ENCODE measurements at places on chromosomes 1 and 21. TPM values are rescaled to one million over a fixed set of nuclear protein-coding genes. Genes with fewer than 3 reads are reported as not detected.

DNA sequence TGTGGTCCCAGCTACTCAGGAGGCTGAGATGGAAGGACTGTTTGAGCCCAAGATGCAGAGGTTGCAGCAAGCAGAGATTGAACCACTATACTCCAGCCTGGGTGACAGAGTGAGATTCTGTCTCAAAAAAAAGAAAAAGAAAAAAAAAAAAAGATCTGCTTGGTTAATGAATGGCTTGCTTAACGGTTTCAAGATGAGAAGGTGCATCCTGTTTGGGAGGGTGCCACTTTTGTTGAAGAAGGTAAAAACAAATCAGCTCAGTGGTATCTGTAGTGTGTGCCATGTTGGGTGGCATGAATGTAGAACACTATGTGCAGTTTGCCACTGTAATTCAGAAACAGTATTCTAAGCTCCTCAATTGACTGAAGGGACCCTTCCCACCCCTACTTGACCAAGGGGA, 94.9 kb upstream of the ETV3 start:
- DNase-seq, result no peak

GRCh38 chr1:61310057-61310456, 227.7 kb downstream of the NFIA start:
- DNase-seq, result no peak

DNA sequence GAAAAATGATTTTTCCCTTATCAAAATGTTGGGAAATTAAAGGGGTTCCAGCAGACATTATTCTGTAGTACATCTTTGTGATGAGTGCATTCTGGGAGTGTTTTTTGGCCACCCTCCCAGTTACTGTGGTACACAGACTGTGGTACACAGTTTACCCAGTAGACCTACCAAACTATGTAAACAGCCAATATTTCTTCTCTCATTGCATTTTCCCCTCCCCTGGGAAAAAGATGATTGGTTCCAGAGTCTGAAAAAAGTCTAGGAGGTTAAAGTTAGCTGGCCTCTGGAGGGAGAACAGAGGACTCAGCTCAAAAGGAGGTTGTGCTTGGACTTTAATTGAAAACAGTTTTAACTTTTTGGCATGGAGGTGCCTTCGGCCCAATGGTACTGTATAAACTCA, 42.5 kb downstream of the PGM1 start:
- no peak for DNase-seq

DNA sequence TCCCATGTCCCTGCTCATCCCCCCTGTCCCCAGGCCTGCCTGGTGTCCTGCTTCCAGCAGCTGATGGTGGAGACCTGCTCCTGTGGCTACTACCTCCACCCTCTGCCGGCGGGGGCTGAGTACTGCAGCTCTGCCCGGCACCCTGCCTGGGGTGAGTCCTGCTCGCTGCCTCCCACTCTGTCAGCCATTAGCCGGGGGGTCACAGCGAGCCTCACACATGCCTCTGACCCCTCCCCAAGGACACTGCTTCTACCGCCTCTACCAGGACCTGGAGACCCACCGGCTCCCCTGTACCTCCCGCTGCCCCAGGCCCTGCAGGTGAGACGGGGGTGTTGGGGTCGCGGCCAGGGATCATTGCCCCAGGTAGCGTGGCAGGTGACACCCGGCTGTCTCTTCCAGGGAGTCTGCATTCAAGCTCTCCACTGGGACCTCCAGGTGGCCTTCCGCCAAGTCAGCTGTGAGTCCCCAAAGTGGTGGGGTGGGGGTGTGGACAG, 10.0 kb downstream of the SCNN1D start:
- DNase-seq, result peak; percentile 76

DNA sequence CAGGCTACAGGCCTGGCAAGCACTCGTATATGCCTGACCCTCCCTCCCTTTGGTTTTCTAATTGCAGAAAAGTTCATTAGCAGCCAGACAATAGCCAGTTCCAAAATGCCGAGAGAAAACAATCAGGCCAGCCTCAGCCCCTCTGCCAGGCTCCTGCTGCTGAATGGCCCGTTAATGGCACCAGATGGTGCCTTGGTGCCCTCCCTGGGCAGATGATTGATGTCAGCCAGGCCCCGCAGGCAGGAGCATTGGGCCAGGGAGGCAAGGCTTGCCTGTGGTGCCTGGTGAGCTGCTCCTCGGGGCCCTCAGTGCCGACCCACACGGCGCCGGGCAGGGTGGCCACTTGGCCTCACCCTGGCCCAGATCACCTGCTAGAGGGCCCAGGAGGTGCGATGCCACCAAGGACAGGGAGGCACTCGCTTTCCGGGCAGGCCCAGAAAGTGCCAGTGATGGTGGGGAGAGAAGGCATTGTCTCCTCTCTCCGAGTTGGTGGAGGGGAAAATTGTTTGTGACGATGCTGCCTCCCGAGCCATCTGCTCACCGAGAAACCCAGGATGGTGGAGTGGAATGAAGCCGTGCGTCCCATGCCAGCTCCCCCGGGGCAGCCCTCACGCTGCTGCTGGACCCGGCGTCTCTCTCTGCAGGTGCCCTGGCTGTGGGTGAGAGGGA, 28.1 kb downstream of the QSOX1 start:
- DNase-seq, result no peak

DNA sequence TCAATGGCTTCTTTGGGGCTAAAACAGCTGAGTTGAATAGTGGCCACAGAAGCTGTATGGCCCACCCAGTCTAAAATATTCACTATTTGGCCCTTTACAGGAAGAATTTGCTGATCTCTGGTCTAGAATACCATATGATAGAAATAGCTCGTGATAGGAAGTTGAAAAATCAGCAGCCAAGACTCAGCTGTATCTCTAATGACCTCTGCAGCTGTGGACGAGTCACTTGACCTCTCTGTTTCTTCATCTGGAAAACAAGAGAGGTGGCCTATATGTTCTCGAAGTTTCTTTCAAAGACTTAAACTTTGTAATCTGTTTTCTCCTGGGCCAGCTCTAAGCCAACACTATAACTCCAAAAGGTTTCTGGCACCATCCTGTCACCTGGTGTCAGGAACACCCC, 129.2 kb downstream of the ZBTB18 start:
- no peak for DNase-seq

GRCh38 chr21:37819372-37819771, 96.9 kb downstream of the KCNJ6 start:
- DNase-seq, result no peak

GRCh38 chr21:34135330-34135729, 62.0 kb downstream of the MRPS6 start:
- no peak for DNase-seq

GRCh38 chr1:155893389-155894142, 17.6 kb downstream of the RIT1 start:
- DNase-seq, result peak; percentile 54

GRCh38 chr1:41641475-41641814, 157.0 kb upstream of the EDN2 start:
- DNase-seq, result no peak

- DNase-seq, result no peak
Measured at GRCh38 chr1:47870480-47870879, 126.7 kb downstream of the TRABD2B start.

DNA sequence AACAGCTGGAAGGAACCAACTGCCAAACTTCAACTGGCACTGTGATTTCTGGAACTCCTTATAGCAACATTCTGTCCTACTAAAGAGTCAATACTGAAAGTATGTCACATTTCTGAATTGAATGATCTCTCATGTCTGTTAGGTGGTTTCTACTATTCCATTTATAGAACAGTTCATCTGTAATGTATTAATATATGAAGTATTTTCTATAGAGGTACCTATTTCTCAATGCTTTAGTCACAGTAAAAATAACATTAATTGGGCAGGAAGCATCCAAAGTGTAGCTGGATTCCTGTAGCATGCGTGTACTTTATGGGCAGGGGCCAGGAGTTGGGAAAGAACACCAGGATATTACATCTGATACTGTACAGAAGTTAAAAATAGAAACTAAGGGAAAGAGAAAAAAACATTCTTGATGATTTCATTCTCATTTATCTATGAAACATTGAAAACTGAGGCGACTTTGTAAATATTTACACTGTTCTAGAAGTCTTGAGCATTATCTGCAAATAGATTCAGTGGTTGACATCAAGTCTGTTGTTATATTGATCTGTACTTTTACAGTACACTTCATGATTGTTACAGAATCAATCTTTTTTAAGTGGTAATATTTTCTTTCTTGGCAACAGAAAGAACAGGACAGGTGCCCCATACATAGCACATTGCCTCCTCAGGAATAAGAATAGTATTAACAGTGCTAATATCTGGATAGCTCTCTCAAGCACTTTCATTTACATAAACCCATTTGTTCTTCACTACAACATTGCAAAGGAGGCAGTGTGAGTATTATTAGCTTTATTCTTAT, 6.2 kb upstream of the ZNF281 start:
- no peak for DNase-seq

DNA sequence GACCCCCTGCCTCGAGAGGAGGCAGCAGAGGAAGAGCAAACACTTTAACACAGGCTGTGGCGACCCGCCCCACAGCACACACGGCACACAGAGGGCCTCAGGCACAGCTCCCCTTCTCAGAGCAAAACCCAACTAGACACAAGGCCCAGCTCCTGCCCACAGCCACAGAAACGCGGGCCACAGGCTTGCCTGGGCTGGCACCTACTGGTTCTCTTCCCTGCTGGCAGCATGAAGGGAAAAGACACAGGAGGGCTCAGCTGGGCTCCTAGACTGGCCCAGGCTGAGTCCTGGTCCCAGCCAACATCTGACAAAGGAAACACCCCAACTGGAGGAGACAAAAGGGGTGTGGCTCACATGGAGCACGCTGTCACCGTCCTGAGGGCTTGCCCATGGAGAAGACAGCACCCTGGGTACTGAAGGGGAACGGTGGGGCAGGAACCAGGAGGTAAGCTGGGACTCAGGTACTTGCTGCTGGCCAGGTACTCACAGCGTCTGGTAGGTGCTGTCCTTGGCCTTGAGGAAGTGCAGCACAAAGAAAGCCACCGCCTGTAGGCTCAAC, 3.5 kb downstream of the CD164L2 start:
- DNase-seq, result no peak

- no peak for DNase-seq
Measured at GRCh38 chr1:205497351-205497750, 7.1 kb upstream of the CDK18 start.

DNA sequence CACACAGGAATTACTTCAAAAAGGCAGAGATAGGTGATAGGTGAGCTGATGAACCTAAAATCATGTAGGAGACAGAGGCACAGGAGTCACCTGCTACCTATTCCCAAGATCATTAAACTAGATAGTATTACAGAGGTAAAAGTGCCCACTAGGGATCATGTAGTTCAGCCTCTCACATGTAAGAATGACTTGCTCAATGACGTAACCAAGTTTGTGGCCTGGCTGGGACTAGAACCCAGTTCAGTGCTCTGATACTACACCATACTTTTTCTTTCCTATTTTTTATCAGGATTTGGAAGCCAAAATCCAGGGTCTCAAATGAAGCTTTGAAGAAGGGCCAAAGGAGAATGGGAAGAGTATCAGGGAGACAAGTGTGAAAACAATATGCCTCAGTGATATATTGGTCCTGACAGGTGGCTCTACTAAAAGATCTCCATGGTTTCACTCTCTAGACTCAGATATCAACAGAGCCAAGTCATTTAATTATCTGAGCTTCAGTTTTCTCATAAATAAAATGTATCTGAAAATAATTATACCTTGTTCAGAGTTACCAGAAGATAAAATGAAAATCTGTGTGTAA, 87.3 kb upstream of the SLFNL1 start:
- no peak for DNase-seq

GRCh38 chr1:219582296-219582695, 30.6 kb downstream of the ZC3H11B start:
- no peak for DNase-seq

GRCh38 chr1:3584915-3585314, 26.4 kb downstream of the MEGF6 start:
- DNase-seq, result no peak

- DNase-seq, result no peak
Measured at GRCh38 chr1:178407655-178408054, 89.1 kb downstream of the CLEC20A start.

- DNase-seq, result no peak
Measured at GRCh38 chr1:51293898-51294515, 36.4 kb downstream of the TTC39A start.

DNA sequence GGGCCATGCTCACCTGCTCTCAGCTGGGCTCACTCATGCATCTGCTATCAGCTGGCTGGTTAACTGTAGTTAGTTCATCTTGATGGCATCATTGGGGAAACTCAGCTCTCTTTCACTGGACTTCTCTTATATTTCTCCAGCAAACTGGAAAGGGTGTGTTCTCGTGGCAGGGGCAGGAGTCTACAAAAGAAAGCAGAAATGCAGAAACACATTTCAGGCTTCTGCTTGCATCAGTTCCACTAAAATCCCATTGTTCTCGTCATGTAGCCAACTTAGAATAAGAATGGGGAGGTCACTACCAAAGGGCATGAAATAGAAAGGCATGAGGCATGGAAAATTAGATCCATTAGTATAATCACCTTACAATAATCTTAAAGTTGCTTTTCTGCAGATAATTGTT, 207.3 kb downstream of the NRIP1 start:
- DNase-seq, result no peak

GRCh38 chr21:41750532-41751151, 16.2 kb downstream of the RIPK4 start:
- no peak for DNase-seq

DNA sequence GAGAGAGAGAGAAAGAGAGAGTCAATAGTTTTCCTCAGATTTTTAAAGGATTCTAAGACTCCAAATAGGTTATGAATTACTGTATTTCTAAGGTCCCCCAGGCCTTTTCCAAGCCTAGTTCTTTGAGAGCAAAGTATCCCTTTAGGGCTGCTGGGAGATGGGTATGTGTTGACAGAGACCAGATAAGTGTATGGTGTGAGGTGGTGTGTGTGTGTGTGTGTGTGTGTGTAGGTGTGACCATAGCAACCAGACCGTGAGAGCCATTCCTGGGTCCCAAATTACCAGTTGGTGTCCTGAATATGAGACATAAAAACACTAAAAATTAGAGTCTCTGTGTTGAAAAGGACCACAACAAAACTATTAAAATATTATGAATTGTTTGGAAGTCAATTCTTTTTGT, 41.7 kb upstream of the DNAJC6 start:
- DNase-seq, result no peak

The EDARADD gene
- 0.45 TPM for total RNA-seq

The PADI2 gene
- total RNA-seq, result not detected

The GBP7 gene
- total RNA-seq, result 0.26 TPM

The FAM89A gene
- total RNA-seq, result 5.7 TPM

The B3GALT5 gene
- total RNA-seq, result not detected

The SLC6A17 gene
- not detected for total RNA-seq

The TMEM9 gene
- total RNA-seq, result 13.6 TPM

The PLA2G2C gene
- total RNA-seq, result not detected

The DPYD gene
- total RNA-seq, result 43.3 TPM

The DNAI4 gene
- total RNA-seq, result 3.6 TPM

The RGS4 gene
- total RNA-seq, result not detected

The CFAP126 gene
- not detected for total RNA-seq

The ITGB2 gene
- total RNA-seq, result 530 TPM

The ZBTB8B gene
- total RNA-seq, result not detected

The GNAT2 gene
- total RNA-seq, result not detected

The INSRR gene
- 0.21 TPM for total RNA-seq

The LENEP gene
- 1.1 TPM for total RNA-seq

The FTCD gene
- total RNA-seq, result 0.50 TPM

The OVAAL gene
- not detected for total RNA-seq

The CFHR4 gene
- total RNA-seq, result not detected

The UBXN11 gene
- total RNA-seq, result 34.4 TPM

Measured in activated CD8-positive, alpha-beta T cell treated with anti-CD3 and anti-CD28 coated beads, Interleukin-2, amount 10 ng/mL, durations not matched to agents 7 days and 5 days (primary cell).